Caki2 (cell line): ENCODE measurements at places on chromosomes 4 and X. TPM values are rescaled to one million over a fixed set of nuclear protein-coding genes. Genes with fewer than 3 reads are reported as not detected.

GRCh38 chr4:6414578-6414977 is 57.8 kb downstream of the PPP2R2C start:
- DNase-seq = no peak

GRCh38 chr4:47167081-47168035 is 136.0 kb downstream of the GABRB1 start:
- DNase-seq = no peak

- no peak for DNase-seq
Observed at GRCh38 chrX:113470166-113470565, 629.5 kb upstream of the AMOT start.

- DNase-seq = no peak
Observed at GRCh38 chrX:3711331-3711917, 2.0 kb downstream of the PRKX start.

- no peak for DNase-seq
Observed at GRCh38 chrX:69504626-69505612, 793 bp downstream of the NALF2 start.

- DNase-seq = peak; percentile 15
Observed at GRCh38 chrX:138847930-138848329, 136.4 kb upstream of the FGF13 start.

- DNase-seq = no peak
Observed at GRCh38 chr4:164293203-164293602, 460.7 kb upstream of the SMIM31 start.

DNA sequence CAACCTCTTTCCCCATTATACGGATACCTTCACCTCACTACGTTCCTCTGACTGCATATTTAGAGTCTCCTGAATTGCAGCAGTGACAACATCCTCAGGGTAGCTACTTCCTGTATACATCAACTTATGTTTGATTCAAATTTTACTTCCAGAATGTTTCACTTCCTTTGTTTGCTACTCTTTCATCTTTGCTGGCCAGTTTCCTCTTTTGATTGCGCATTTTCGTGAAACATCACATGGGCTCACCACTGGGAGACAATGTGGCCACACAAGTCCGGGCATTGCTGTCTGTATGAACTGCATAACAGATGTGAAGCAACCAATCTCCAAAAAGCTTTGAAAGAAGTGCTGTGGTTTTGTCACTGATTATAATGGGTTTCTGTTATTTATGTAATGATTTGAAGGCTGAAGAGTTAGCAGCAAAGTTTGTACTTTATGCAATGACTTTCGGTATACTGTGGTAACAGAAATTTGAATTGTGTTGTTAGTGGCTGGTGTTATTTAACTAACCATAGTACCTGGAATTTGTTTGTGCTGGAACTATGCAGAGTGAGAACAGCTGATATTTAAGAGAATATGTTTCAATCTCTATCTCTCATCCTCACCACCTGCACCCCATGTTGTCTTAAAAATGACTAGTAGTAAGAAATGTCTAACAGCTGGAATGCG is 7.4 kb downstream of the SNCA start:
- DNase-seq = no peak

GRCh38 chrX:78653118-78653822 is 5.9 kb downstream of the RTL3 start:
- DNase-seq = peak; percentile 92

GAGE12E gene
- total RNA-seq = not detected in 2 replicates

PAGE5 gene
- 6.7 TPM in 1 of 2 replicates, not detected in the other for total RNA-seq

CFAP99 gene
- total RNA-seq = not detected in 2 replicates
